Spinal cord (tissue), 10 donors: ENCODE measurements at places on chromosomes 11 and 22. TPM values are rescaled to one million over a fixed set of nuclear protein-coding genes. Genes with fewer than 3 reads are reported as not detected.
A peak's percentile ranks its signal among the peaks of the same experiment; 100 is the strongest.

Gene GGTLC3
- not detected for total RNA-seq

Gene KCNE3
- 4.7 TPM for total RNA-seq

DNA sequence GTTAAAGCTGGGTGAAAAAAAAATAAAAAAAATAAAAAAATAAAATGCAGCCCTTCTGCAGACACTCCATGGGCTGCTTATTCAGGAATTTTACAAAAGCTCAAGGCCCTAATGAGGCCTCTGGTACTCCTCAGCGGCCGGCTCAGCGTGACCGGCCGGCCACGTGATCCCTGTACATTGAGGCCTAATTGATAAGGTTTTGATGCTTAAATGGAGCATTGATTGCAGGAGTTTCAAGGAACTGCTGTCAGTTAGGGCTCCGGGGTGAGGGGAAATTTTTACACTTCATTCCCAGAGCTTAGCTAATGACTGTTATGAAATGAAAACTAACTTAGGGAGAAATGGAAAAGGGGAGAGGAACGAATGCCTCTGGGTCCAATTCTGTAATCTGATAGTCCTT, 368.8 kb upstream of the KIRREL3 start:
- no peak for DNase-seq

DNA sequence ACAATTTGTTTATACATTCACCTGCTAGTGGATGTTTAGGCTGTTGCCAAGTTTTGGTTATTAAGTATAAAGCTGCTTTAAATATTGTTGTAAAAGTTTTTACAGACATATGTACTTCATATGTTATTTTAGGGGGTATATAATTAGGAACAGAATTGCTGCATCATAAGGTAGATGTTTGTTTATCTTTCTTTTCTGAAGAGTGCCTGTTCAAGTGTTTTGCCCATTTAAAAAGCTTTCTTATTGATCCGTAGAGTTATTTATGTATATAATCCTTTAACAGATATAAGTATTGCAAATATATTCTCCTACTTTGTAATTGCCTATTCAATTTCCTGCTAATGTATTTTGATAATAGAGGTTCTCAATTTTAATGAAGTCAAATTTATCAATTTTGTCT, 11.3 kb upstream of the CCDC81 start:
- DNase-seq, result no peak

- no peak for DNase-seq
Measured at GRCh38 chr11:35038211-35038928, 100.6 kb upstream of the CD44 start.

- DNase-seq, result no peak
Measured at GRCh38 chr11:63623513-63624140, 9.4 kb upstream of the PLAAT3 start.

- DNase-seq, result no peak
Measured at GRCh38 chr22:31488988-31489617, 539 bp downstream of the EIF4ENIF1 start.

GRCh38 chr22:35604621-35605368, 12.3 kb downstream of the MB start:
- no peak for DNase-seq

GRCh38 chr11:15929371-15929901, 426.9 kb downstream of the SOX6 start:
- DNase-seq, result no peak

- no peak for DNase-seq
Measured at GRCh38 chr11:93051186-93051585, 81.7 kb downstream of the MTNR1B start.

GRCh38 chr11:128375961-128376360, 211.4 kb downstream of the ETS1 start:
- no peak for DNase-seq

- DNase-seq, result no peak
Measured at GRCh38 chr11:108167624-108168023, 46.3 kb downstream of the ACAT1 start.

DNA sequence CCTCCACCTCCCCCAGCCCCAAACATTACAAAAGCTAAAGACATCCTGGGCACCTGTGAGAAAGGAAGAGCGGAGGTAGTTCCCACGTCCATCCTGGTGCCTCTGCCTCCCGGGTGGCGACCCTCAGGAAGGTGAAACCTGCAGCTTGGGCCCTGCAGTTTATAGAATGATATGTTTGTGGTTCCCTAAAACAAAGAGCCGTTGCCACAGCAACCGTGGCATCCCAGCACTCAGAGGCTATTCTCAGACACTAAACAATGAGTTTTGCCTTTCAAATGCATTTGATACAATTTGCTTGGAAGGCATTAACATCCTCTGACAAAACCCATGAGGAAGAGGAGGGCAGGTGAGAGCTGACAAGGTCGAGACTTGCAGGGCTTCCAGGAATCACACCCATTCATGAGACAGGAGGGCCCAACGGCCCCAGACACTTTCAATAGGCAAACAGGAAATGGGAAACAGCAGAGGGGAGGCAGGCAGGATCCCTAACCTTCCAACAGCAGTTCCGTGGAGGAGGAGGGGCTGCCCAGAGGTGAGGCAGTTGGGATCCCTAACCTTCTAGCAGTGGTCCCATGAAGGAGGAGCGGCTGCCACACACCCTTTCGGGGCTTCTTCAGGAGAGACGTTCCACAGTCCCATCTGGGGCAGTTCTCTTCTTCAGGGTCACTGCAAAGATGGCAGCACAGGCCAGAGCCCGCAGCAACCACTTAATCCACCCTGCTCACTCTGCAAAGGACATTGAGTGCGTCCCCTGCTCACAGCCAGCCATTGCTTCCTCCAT, 379.2 kb downstream of the SHANK2 start:
- peak; percentile 77 for DNase-seq

DNA sequence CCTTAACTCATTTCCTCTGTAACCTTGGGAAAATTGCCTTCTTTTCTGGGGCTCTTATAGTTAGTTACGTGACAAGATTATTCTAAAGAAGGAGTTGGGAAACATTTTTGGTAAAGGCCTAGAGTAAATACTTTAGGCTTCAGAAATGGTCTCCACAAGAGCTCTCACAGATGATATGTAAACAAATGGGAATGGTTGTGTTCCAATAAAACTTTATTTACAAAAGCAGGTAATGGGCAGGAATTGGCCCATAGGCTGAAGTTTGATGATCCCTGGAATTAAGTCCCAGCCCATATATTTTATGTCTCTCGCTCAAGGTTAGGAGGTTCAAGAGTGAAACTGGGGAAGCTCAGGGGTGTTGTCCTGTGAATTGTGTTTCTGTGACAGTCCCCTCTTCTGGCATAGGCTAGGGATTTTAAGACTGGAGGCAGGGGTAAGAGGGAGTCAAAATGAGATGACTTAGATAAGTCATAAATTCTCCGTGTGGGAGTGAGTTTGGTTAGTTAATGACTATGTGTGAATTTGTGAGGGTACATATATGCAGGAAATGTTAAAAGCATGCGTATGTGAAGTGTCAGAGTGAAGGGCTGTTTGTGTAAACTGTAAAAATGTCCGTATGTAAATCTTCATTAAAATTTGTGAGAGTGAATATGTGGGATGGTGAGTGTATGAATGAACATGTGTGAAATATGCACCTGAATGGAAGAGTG, 7.4 kb upstream of the OR52B4 start:
- DNase-seq, result no peak
